ENCODE measurements at places on chromosomes 13 and 19.

DNA sequence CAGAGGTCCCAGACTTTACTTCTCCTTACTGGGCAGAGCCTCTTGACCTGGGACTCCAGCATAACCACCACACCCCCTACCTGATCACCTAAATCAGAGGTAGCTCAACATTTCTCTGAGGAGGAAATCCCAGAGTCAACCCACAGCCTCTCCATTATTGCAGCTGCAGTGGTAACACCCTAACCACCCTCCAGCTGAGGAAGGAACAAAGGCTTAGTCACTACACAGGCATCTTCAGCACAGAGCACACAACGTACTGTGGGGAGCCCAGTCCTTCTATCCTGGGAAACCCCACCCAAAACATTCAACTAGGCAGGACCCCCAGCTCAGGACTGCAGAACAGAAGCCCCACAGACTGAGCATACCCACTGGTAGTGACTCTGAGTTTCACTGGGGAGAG lies 824.7 kb upstream of the SLITRK5 start:
- no peak for DNase-seq

GRCh38 chr13:44652962-44653660 lies 77.0 kb upstream of the TSC22D1 start:
- DNase-seq: no peak

GRCh38 chr19:1253514-1254080 lies 5.2 kb downstream of the MIDN start:
- no peak for DNase-seq

DNA sequence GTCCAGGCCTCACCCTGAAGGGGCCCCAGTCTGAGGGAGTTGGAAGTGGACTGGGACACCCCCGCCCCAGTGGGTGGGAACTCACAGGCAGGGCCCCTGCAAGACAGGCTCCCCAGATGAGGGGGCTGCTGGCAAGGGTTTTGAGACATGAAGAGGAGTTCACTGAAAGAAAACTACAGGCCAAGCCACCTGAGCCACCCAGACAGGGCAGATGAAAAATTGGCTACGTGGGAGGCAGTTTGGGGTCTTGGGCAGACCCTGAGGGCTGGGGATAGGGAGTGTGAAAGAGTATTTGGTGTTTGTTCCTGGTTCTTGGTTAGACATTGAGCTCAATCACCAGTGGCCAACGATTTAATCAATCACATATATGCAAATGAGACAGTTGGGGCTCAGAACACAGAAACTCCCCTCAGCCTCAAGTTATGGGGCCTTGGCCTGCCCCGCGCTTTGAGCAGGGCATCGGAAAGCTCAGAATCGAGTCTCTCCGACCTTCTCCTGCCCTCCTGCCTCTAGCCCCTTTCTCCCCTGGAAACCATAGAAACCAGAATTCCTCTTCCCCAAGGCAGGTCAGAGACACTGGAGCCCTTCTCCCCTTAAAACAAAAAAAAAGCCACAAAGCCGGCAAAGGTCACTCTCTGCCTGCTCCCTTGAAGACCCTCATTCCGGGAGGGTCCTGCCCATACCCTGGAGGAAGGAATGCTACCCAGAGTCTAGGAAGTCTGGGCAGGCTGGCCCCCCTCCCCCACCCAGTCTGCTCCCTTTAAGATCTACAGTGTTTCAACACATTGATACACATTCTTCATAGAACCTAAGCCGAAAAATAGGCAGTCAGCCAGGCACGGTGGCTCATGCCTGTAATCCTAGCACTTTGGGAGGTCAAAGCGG lies 1.3 kb upstream of the ISYNA1 start:
- DNase-seq: no peak

DNA sequence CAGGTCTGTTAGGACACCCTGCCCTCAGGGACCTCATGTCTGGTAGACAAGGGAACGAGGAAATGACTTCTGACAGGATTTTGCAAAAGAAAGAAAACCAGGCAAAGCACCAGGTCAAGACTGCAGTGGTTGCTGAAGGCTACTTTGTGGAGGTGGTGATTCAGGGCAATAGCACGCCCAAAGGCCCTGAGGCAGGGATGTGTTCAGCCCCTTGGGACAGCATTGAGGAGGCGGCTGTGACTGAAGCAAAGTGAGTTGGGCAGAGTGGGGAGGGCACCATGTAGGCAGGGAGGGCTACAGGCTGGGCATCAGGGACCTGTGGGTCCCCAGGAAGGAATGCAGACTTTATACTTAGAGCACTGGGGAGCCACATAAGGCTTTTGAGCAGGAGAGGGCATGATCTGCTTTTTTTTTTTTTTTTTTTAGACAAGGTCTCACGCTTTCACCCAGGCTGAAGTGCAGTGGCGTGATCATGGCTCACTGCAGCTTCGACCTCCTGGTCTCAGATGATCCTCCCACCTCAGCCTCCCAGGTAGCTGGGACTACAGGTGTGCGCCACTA lies 10.8 kb upstream of the HOMER3 start:
- DNase-seq: no peak

- no peak for DNase-seq
Observed at GRCh38 chr13:110493613-110494012, 67.9 kb downstream of the RAB20 start.

GRCh38 chr19:45472563-45473366 lies 5.0 kb downstream of the FOSB start:
- no peak for DNase-seq

DNA sequence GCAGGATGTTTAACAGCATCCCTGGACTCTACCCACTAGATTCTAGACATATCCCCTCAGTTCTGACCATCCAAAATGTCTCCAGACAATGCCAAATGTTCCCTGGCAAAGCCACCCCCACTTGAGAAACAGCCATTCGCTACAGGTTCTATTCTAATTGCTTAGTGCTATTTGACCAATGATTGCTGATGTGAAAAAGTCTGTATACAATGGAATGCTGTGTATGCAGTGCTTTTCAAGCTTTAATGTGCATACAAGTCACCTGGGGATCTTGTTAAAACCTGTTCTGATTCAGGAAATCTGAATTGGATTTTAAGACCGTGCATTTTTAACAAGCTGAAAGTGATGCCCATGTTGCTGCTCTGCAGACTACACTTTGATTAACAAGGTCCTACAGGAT lies 331.8 kb upstream of the KLF12 start:
- DNase-seq: no peak

DNA sequence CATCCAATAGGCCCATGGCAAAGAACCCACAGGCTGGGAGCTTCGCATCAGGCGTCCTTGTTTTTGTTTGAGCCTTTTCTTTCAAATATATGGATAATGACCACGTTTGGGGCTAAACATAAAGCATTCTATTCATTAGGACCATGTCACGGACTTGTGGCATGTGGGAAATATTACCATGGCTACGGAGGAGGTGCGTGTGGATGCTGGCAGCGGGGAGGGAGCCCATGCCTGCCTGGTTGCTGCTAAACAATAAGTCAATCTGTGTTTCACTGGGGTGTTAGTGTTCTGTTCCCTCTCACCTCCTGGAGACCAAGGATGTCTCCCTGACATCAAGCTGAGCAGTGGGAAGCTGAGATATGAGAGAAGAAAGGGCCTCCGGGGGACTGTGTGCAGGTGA lies 121.1 kb downstream of the IRS2 start:
- no peak for DNase-seq
